IgD-negative memory B cell (primary cell): ENCODE measurements at places on chromosomes 3 and 15. TPM values are rescaled to one million over a fixed set of nuclear protein-coding genes. Genes with fewer than 3 reads are reported as not detected.

Gene IDH3A
- polyA plus RNA-seq = 62.1 TPM

Gene QTRT2
- polyA plus RNA-seq = 25.4 TPM

Gene UBR1
- 14.2 TPM for polyA plus RNA-seq

Gene EPHB3
- polyA plus RNA-seq = not detected

Gene TRH
- not detected for polyA plus RNA-seq
